ENCODE measurements at places on chromosomes 5 and 9. TPM values are rescaled to one million over a fixed set of nuclear protein-coding genes. Genes with fewer than 3 reads are reported as not detected.

WDR70 gene
- 26.5 TPM for total RNA-seq

AJM1 gene
- total RNA-seq, result 3.1 TPM

SH3TC2 gene
- total RNA-seq, result 4.4 TPM

DNA sequence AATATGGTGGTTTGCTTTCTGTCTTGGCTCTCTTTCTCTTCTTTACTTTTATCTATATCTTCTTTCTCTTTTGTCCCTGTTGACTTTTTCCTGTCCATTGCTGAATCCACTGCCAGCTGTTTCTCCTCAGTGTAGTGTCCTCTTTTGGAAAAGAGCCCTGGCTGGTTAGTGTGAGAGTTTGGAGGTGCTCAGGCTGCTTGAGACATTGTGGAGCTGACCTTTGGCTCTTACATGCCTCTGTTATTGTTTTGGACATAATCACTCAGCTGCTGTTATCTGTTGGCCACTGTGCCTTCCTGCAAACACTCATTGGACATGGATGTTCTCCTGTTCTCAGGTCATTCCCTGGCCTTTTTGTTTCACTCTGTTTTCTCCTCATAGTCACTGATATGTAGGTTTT is 295.4 kb upstream of the RIOK2 start:
- DNase-seq, result peak; percentile 61

DNA sequence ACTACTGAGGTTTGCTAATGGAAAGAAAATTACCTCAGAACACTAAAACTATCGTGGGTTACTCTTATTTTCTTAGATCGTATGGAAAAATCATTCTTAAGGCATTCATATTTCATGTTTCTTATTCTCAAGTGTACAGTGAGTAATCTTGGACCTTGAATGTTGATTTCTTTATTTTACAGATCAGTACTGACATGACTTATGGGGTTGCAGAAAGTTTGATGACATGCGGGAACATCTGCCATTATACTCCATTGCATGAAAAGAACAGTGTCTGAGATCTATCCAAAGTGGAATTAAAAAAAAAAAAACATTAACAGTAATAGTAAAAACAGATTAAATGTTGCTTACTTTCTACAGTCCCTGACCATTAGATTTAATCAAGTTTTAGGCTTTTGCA is 1290.2 kb upstream of the WWC1 start:
- DNase-seq, result no peak

- DNase-seq, result no peak
Observed at GRCh38 chr9:16013826-16014225, 461.0 kb downstream of the CCDC171 start.

DNA sequence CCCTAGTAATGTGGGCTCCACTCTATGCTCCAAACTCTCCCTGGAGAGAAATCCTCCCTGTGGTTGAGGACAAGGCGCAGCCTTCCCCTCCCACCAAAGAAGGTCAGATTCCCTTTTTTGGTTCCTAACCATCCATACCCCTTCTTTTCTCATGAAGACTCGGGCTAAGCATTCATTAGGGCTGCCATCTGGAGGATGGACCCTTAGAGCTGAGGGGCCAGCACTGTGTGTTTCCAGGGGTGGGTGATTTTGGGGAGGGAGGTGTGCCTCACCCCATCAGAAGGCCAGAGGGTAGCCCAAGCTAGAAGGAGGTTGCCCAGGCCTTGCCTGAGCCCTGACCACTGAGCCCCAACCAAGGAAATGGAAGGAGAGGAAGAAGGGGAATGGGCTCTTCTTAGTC is 36.8 kb downstream of the TGFBI start:
- no peak for DNase-seq

- no peak for DNase-seq
Observed at GRCh38 chr9:84003246-84003645, 22.6 kb downstream of the RMI1 start.

PCDHGA12 gene
- total RNA-seq, result 6.1 TPM

TRMO gene
- 18.1 TPM for total RNA-seq

FABP6 gene
- total RNA-seq, result not detected

FOXD4L5 gene
- total RNA-seq, result 0.06 TPM

CCNO gene
- 0.32 TPM for total RNA-seq

DNA sequence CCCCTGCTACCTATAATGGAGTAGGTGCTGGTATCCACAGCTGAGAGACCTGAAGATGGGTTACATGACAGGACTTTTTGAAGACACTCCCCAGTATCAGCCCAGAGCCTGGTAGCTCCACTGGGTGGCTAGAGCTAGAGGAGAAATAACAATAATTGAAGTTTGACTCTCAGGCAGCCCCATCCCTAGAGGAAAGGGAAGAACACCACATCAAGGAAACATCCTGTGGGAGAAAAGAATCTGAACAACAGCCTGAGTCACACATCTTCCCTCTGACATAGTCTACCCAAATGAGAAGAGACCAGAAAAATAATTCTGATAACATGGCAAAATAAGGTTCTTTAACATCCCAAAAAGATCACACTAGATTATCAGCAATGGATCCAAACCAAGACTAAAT is 432.1 kb downstream of the CDH18 start:
- no peak for DNase-seq

- no peak for DNase-seq
Observed at GRCh38 chr9:116372786-116373185, 219.2 kb downstream of the PAPPA start.

DNA sequence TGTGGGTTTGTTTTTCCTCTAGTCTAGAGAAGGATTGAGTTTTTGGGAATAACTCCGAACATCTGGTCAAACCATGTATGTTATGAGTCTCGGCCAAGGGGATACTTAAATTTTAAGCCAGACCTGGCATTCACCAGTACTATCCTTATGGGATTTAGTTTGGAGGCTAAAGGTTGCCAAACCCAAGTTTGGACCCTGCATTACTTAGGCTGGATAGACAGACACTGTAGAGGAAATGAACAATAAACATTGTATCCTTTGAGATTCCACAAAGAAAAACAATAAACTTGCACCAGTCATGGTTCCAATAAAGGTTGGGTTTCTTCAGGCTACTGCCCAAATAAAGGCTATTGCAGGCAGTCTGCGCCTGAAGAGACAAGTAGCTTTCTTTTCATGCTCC is 296.7 kb upstream of the MEF2C start:
- DNase-seq, result no peak

GRCh38 chr5:60809891-60810425 is 34.1 kb downstream of the ELOVL7 start:
- DNase-seq, result no peak

FGF10 gene
- total RNA-seq, result 1.3 TPM

- DNase-seq, result peak; percentile 83
Observed at GRCh38 chr5:17157916-17158529, 59.4 kb upstream of the BASP1 start.

DNA sequence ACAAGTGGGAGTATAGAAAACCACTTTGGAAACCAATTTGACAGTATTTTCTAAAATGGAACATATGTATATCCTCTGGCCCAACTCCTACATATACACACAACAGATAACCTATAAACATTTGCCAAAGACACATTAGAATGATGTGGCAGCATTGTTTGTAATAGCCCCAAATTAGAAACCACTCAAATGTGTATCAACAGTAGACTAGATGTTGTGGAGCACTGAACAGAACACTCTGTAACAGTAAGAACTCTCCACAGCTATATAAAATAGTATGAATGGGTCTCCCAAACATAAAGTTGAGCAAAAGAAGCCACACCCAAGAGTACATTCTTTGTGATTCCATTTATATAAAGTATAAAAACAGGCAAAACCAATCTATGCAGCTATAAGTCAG is 6.1 kb downstream of the ZNF622 start:
- no peak for DNase-seq

SLC27A6 gene
- total RNA-seq, result not detected

DNA sequence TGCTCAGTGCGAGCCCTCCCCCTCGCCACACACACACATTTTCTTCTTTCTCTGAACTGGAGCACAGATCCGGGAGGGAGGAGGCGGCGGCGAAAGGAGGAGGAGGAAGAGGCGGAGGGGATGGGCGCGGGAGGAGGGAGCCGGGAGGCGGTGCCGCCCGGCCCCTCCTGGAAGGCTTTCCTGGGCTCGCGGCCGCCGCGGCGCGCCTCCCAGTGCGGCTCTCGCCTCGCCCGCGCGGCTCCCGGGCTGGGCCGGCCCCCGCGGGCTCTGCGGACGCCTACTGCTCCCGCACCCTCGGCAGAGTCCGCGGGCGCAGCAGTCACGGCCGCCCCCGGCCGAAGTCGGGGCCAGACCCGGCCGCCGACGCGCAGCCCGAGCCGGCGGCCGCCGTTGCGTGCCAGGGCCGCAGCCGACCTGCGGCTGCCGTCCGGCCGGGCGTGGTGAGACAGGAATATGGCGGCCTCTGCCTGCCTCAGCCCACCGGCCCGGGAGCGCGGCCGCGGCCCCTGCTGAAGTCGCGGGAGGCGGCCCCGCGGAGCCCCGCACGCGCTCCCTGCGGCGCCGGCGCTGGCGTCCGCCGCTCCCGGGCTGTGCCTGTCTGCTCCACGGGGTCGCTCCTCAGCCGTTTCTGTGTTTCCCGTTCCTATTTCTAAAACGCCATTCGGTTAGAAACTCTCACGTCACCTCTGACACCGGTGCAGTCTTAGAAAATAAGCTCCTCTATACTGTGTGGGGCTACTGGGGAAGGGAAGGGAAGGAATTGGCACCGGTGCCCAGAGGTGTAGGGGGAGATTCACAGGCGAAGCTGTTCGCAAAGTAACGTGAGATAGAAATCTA is 500 bp upstream of the GNAQ start:
- peak; percentile 92 for DNase-seq

DOCK2 gene
- 6.1 TPM for total RNA-seq

GRCh38 chr5:71782771-71783770 is 64.0 kb downstream of the CARTPT start:
- peak; percentile 65 for DNase-seq

- no peak for DNase-seq
Observed at GRCh38 chr5:88688156-88688983, 194.6 kb downstream of the MEF2C start.

- no peak for DNase-seq
Observed at GRCh38 chr9:124929464-124929863, 11.4 kb downstream of the GOLGA1 start.

GRCh38 chr9:133278161-133279114 is 3.4 kb upstream of the ABO start:
- DNase-seq, result no peak

- no peak for DNase-seq
Observed at GRCh38 chr5:157900644-157901043, 41.7 kb upstream of the CLINT1 start.

DNA sequence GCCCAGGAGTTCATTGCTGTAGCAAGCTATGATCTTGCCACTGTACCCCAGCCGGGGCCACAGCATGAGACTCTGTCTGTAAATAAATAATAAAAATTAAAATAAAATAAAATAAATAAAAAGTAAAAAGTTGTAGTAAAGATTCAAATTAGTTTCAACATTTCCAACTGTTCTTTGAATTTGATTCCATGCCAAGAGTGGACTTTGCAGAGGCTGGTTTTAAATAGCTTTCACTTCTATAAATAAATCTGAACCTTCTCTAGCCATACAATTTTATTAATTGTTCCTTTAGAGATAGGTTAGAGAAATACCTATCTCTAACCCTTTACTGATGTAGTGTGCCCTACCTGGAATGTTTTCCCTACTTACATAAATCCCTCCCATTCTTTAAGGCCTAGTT is 129.7 kb upstream of the SLIT3 start:
- no peak for DNase-seq

DNA sequence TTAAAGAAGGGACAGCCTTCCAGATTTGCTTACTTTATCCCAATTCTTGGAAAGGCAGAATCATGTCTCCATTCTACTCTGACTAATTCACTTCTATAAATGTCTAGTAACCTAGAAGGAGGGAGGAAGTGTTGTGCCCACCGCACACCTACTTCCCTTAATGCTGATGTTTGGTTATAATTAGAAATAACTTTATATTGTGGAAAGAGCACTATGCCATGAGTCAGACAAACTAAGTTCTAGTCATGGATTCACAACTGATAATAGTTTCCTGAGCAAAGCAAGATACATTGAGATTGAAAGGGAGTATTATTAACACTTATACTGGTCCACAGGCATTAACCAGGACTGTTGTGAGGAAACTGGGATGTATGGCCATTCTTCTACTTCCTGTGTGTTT is 345.9 kb upstream of the RPS23 start:
- DNase-seq, result no peak

UNC5A gene
- 0.06 TPM for total RNA-seq

DNA sequence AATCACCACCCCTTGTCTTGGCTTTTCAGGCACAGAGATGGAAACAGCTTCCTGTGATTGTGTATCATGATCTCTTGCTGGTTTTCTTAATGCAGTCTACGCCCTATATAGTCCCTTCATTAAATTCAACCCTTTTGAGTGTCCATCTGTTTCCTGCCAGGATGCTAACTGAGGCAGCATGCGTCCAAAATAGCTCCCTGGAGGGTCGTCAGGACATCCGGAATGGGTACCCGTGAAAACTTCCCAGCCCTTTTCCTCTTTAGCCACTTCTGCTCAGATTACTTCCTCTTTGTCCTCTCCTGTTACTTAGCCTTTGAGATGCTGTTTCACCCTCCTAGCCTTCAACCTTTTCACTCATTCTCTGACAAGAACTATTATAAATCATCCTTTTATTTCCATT is 79.8 kb upstream of the KLF9 start:
- no peak for DNase-seq

DNA sequence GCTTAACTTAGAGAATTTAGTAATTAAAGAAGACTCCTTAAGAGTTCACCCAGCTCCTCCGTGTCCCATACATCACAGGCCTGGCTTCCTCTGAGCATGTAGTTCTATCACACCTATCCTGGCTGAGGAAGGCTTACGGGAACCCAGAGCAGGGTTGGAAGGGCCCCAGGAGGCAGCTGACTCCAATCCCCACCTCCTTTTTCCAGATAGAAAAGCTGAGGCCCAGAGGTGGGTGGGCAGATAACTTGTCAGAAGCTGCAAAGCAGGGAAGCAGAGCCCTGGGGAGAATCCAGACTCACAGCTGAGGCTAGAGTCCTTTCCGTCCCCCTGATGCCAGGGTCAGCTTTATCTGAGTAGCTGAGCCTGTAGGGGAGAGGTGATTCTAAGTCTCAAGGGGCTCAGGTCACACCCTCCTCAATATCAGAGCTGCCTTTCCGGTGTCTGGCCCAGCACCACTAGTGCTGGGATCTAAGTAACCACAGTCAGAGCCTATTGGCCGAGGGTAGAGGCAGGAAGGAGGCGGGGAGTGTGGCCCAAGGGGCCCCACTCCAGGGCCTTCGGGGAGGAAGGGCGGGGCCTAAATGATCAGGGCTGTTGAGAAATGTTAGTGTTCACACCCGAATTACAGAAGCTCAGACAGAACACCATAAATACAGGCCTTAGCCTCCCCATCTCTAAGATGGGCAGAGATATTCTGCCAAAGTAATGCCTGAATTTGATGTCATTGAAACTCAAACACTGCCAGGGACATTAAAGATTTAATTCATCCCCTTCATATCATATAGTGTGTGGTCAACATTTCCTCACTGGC is 9.9 kb downstream of the CCDC69 start:
- DNase-seq, result no peak

DNA sequence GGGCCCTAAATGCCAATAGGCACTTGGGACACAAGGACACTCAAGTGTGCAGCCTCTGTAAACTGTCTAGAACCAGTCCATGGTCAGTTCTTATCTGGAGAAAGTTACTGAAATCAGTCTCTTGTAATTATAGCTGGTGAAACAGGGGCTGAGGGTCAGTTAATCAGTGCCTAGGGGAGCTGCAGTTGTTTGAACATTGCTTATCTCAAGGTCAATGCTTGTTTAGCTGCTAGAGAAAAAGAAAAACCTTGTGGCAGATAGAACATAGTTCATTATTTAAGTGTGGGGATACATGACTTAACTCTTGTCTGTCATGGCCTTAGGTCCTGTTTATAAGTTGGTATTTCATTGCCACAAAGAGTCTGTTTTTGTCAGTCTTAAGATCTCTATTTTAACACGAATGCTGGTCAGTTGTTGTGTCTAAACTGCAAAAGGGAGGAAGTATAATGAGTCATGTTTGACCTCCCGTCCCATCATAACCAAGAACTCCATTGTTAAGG is 108.0 kb downstream of the STARD4 start:
- no peak for DNase-seq

All from LHCN-M2 (cell line).